ENCODE measurements at places on chromosomes 12 and 14. TPM values are rescaled to one million over a fixed set of nuclear protein-coding genes. Genes with fewer than 3 reads are reported as not detected.

DNA sequence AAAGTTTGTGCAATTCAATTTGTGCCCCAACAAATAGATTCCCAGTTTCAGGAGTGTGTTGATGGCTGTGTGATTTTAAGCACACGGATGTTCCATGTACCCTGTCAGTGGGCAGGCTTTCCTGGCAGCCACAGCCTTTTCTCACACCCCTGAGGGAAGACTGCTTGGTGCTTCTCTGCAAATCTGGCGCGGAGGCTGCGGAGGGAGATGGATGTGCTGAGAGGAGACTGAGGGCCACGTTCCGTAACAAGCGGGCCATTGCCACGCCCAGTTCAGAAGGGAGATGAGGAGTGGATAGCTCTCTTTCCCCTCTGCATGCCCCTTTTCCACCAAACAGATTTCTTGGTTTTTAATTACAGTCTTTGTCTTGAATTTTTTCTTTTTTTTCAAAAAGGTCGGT lies 89.1 kb downstream of the BEGAIN start:
- H3K27me3 ChIP-seq, result no peaks in the 10 kb centered on the region
- no peak for DNase-seq
- H3K36me3 ChIP-seq, result no peaks in the 10 kb centered on the region
- no peaks in the 10 kb centered on the region for H3K4me1 ChIP-seq
- no peak overlapping the region for H3K4me3 ChIP-seq

Gene DDX47
- 117 TPM for total RNA-seq

Gene TAS2R50
- total RNA-seq, result 1.6 TPM

DNA sequence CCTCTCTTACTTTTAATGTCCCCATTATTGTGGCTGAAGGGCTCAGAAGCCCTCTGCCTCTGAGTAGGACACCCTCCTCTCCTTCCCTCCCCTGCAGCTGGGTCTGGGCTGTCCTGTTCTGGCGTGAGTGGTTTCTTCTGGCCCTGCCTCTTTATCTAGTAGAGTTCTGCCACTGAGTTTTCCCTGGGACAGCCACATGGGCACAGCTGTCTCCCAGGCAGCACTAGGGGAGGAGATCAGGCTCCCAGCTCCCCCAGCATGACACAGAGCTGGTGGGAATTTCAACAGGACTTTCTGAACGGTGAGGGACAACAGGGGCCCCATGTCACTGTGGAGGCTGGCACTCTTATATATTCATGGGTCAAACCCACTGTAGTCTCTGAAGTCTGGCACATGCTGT lies 21.4 kb downstream of the TMEM132C start:
- no peak for DNase-seq
- no peak overlapping the region for H3K27ac ChIP-seq
- no peaks in the 10 kb centered on the region for H3K27me3 ChIP-seq

DNA sequence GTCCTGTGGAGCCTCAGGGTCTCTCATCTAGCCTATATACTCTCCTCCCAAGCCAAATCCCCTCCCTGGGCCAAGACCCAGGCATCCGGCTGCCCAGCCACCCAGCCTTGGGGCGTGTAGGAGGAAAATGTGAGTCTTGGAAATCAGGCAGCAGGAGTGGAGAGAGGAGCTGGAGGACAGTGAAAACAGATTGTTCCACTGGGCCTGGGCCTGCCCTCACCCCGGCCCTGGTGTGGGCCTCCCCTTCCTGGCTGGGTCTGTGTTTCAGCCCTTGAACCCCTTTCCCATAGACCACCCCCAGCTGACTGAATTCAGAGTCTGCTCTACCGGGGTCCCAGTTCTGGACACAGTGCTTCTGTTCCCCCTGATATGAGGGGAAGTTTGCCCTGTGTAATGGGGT lies 6.7 kb downstream of the ITGA5 start:
- H3K4me1 ChIP-seq, result peaks cover 65% of the 10 kb centered on the region
- H3K36me3 ChIP-seq, result peaks cover 22% of the 10 kb centered on the region
- peak overlapping the region; percentile 87 for H3K27ac ChIP-seq
- H3K27me3 ChIP-seq, result no peaks in the 10 kb centered on the region
- H3K4me3 ChIP-seq, result peak overlapping the region; percentile 82

GRCh38 chr12:44357494-44357893 lies 518.6 kb downstream of the NELL2 start:
- no peaks in the 10 kb centered on the region for H3K27me3 ChIP-seq
- DNase-seq, result no peak
- no peaks in the 10 kb centered on the region for H3K4me1 ChIP-seq
- no peak overlapping the region for H3K4me3 ChIP-seq

Gene EXOC3L4
- not detected for total RNA-seq

GRCh38 chr14:59415836-59416602 lies 49.2 kb downstream of the GPR135 start:
- no peaks in the 10 kb centered on the region for H3K4me1 ChIP-seq
- no peaks in the 10 kb centered on the region for H3K27me3 ChIP-seq
- no peak overlapping the region for H3K4me3 ChIP-seq
- H3K27ac ChIP-seq, result no peak overlapping the region

DNA sequence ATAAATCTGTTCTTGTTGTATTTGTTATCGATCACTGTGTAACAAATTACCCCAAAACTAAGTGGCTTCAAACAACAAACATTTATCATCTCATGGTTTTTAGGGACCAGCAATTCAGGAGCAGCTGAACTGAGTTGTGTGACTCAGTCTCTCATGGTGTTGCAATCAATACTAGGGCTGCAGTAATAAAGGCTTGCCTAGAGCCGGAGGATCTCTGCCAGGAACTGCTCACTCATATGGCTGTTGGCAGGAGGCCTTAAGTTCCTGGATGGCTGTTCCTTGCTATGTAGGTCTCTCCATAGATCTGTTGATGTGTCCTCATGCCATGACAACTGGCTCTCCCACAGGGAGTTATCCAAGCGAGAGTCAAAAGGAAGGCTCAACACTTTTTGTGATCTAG lies 3.8 kb upstream of the PSMC6 start:
- no peak for DNase-seq
- no peaks in the 10 kb centered on the region for H3K27me3 ChIP-seq
- H3K36me3 ChIP-seq, result no peaks in the 10 kb centered on the region
- peaks cover 16% of the 10 kb centered on the region for H3K4me1 ChIP-seq

GRCh38 chr14:68386950-68387779 lies 405.7 kb downstream of the ZFP36L1 start:
- no peak for DNase-seq
- no peak overlapping the region for H3K27ac ChIP-seq
- H3K4me3 ChIP-seq, result no peak overlapping the region
- no peaks in the 10 kb centered on the region for H3K27me3 ChIP-seq
- no peaks in the 10 kb centered on the region for H3K4me1 ChIP-seq
